Activated T-cell treated with anti-CD3 and anti-CD28 coated beads for 1 hour (primary cell): ENCODE measurements at places on chromosomes 13 and 19.

- DNase-seq: no peak
These were observed 9.9 kb upstream of the SHC2 start for GRCh38 chr19:470701-471100.

DNA sequence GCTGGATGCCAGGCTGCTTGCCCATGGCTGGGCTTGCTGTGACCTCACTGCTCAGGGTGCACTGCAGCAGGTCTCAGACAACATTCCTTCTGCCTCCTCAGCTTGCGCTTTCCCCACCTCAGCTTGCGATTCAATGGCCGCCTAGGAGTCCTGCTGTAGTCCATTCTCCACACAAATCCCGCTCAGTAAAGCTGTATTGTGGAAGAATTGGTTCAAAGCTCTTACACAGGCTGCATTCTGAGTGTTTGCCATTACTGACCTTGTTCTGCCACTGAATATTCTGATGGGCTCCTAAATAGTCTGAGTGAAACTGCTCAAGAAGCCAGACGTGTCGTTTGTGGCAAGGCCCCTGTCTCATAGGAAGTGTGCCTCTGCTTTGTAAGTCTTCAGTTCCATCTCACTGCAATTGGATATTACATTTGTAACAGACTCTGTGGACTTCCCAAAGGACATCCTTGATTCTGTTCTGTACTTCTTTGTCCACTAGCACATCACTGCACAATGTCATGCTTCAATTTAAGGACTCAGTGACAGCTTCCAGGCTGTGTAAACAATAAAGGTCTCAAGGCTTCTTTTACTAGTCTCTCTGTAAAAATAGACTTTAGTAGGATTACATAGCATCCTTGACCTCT is 49.8 kb downstream of the KATNAL1 start:
- DNase-seq: no peak

GRCh38 chr13:30179597-30180276 is 127.6 kb downstream of the KATNAL1 start:
- no peak for DNase-seq

- DNase-seq: no peak
These were observed 101.6 kb downstream of the RAP2A start for GRCh38 chr13:97535614-97536013.

DNA sequence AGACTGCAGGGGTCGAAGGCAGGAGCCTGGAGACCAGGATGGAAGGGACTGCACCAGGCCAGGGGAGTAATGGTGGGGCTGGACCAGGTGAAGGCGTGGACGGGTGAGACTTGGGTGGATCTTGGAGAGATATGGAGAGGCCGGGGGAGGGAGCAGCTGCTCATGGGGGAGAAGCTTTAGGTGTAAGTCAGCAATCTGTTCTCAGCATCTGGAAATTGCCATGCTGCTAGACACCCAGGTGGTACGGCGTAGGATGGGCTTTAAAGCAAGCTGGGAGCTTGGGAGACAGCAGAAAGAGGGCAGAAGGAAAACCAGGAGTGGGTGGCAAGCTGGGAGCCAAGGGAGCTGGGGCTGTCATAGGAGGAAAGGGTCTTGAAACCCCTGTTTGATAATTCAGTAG is 3.0 kb downstream of the CERS4 start:
- DNase-seq: no peak

DNA sequence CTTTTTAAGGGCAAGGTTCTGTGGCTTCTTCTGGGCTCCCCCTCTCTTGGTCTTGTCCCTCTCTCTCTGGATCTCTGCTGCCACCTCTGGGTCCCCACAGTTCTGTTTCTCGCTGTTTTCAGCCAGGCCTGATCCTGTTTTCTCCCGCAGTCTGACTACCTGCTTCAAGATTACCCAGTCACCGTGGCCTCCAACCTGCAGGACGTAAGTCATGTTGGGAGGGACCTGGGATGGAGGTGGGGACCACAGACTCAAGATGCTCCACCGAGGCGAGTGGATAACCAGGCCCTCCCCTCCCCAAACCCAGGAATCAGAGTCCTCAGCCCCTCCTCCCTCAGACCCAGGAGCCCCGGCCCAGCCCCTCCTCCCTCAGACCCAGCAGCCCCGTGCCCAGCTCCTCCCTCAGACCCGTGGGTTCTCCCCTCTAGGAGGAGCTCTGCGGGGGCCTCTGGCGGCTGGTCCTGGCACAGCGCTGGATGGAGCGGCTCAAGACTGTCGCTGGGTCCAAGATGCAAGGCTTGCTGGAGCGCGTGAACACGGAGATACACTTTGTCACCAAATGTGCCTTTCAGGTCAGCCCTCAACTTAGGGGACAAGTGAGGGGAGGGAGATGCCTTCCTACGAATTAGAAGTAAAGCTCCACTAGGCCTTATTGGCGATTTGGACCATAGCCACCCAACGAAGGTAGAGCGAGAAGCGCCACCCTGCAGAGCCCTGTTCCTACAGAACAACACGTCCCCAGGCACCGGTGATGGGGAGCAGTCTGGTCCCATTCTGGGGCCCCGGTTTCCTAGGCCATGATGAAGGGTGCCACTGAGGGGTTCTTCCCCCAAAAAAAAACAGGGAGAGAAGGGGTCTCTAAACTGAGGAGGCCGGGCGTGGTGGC is 2.2 kb downstream of the FLT3LG start:
- DNase-seq: peak; percentile 55

DNA sequence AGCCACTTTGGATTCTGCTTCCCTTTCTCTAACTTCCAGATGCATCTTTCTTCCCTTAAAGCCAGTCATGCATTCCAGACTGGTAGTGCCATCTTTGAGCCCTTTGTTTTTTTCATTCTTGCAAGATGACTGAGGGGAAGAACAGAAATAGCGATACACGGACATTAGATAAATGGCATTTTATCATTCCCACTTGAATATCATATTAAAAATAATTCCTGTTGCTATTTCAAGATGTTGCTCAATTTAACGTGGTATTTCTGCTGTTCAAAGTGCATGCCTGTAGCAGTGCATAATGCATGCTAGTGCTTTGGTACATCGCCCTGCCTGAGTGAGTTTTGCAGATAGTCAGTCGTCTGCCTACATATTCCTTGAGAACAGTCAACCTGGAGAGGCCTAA is 140.6 kb upstream of the FRY start:
- DNase-seq: no peak

- DNase-seq: no peak
These were observed 89.4 kb upstream of the TSHZ3 start for GRCh38 chr19:31438401-31439269.

GRCh38 chr13:72864142-72865011 is 82.4 kb downstream of the PIBF1 start:
- DNase-seq: no peak

DNA sequence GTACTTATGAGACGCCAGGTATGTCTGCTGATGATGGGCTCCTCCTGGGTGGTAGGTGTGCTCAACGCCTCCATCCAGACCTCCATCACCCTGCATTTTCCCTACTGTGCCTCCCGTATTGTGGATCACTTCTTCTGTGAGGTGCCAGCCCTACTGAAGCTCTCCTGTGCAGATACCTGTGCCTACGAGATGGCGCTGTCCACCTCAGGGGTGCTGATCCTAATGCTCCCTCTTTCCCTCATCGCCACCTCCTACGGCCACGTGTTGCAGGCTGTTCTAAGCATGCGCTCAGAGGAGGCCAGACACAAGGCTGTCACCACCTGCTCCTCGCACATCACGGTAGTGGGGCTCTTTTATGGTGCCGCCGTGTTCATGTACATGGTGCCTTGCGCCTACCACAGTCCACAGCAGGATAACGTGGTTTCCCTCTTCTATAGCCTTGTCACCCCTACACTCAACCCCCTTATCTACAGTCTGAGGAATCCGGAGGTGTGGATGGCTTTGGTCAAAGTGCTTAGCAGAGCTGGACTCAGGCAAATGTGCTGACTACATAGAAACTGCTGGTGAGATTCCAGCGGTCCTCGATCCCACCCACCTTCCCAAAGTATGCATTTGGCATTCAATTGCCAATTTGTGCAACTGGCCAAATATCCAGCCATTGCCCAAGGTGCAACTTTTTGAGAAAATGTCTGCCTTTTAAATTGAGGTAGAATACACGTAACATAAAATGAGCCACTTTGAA is 10.2 kb downstream of the OR2Z1 start:
- DNase-seq: no peak

GRCh38 chr19:57437931-57438330 is 2.8 kb downstream of the ZNF749 start:
- no peak for DNase-seq

GRCh38 chr13:45833663-45834375 is 17.7 kb downstream of the SIAH3 start:
- no peak for DNase-seq
